Activated T-helper 2 cell treated with anti-CD3 and anti-CD28 coated beads, Interferon-gamma antibody, Interleukin-2, Interleukin-4, amounts not matched to agents 10 μg/mL and 5 μg/mL and 100 μg/mL, durations not matched to agents 14 hours and 24 hours and 36 hours (primary cell): ENCODE measurements at places on chromosomes 7 and 10. TPM values are rescaled to one million over a fixed set of nuclear protein-coding genes. Genes with fewer than 3 reads are reported as not detected.

Gene NOS3
- 9.8 TPM in 2 replicates for total RNA-seq

- no peak for DNase-seq
Measured at GRCh38 chr7:119392-120163, 72.8 kb upstream of the FAM20C start.

DNA sequence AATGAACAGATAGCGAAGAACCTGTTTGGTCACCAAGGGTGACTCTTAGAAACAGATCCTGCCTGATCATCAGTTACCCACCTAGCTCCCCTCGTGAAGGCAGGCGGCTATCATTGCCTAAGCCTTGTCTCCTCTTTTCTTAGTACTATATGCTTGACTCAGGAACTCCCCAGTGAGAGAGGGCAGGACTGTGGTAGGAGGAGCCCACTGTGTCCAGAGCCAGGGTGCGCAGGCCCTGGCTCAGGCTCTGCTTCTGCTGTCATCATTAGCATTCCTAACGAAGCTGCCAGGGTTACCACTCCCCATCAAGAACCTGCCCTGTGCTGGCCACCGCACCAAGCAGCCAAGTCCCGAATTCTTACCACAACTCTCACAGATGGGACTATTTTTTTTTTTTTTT, 160.8 kb downstream of the CHN2 start:
- no peak for DNase-seq

- DNase-seq, result no peak
Measured at GRCh38 chr10:107589081-107589480, 424.6 kb upstream of the SORCS1 start.

- DNase-seq, result no peak
Measured at GRCh38 chr10:84159076-84159685, 14.4 kb upstream of the GPR15LG start.

Gene EIF5AL1
- total RNA-seq, result 0.23 and 0.32 TPM in 2 replicates

DNA sequence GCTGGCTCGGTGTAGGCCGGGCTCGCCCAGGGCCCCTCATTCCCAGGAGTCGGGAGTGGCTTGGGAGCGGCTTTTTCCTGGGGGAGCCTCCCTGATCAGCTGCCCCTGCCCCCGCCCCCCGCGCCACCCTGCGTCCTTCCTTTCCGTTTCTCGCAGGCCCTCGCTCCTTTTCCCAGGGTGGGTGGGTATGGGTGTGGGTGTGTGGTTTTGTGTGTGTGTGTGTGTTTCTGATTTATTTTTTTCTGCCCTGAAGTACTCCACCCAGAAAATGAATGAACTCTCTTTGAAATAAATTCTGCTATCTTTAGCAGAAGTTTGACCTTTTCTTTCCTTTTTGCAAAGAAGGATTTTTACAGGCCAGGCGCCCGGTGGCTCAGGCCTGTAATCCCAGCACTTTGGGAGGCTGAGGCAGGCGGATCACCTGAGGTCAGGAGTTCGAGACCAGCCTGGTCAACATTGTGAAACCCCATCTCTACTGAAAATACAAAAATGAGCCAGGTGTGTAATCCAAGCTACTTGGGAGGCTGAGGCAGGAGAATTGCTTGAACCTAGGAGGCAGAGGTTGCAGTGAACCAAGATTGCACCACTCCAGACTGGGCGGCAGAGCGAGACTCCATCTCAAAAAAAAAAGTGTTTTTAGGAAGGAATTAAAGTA, 30.0 kb upstream of the AP5Z1 start:
- no peak for DNase-seq

GRCh38 chr10:128865436-128866195, 601.4 kb upstream of the MGMT start:
- no peak for DNase-seq

Gene FAM25A
- total RNA-seq, result not detected in 2 replicates

Gene FLNC
- not detected in 2 replicates for total RNA-seq

DNA sequence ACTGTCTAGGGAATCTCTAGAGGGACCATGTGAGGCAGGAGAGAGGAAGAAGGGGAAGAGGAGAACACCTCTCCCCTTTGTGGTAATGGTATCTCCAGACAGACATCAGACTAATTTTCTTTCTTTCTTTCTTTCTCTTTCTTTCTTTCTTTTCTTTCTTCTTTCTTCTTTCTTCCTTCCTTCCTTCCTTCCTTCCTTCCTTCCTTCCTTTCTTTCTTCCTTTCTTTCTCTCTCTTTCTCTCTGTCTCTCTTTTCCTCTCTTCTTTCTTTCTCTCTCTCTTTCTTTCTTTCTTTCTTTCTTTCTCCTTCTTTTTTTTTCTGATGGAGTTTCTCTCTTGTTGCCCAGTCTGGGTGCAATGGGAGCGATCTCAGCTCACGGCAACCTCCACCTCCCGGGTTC, 73.2 kb upstream of the PAX2 start:
- DNase-seq, result no peak

DNA sequence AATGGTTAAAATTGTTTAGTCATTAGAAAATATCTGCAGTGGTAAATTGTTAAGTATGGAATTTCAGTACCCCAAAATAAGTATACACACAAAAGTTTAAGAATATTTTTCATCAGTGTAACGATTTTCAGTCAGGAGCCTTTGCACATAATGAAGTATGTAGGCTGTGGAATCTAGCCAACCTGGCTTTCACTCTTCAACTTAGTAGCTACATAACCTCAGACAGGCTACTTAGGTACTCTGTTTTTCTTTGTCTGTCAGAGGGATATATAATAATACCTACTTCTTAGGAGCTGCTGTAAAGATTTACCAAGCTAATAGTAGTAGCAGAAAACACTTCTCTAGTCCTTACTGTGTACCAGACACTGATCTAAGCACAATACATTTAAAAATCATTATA, 137.5 kb downstream of the ZEB1 start:
- DNase-seq, result no peak

Gene INSYN2A
- total RNA-seq, result not detected in 2 replicates

GRCh38 chr7:94313926-94314325, 80.8 kb upstream of the COL1A2 start:
- DNase-seq, result no peak

Gene FAM237B
- total RNA-seq, result not detected in 2 replicates

DNA sequence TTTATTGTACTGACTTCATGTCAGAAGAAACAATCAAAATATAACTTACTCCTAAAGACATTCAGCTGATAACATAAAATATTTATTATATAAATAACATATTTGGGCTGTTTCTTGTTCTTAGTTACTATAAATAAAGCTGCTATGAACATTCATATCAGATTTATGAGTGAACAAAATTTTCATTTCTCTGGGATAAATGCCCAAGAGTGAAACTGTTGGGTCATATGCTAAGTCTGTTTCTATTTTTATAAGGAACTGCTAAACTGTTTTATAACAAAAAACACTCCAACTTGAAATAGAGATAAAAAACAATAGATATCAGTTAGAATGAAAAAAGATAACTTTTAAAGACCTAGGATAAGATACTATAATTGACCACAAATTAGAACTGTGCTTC, 26.5 kb upstream of the CC2D2B start:
- DNase-seq, result no peak

- no peak for DNase-seq
Measured at GRCh38 chr10:110829721-110830410, 41.9 kb upstream of the PDCD4 start.

GRCh38 chr10:23568996-23569395, 130.1 kb downstream of the OTUD1 start:
- DNase-seq, result no peak

Gene PPP1R3C
- 0.14 and 0.21 TPM in 2 replicates for total RNA-seq

Gene C7orf57
- 0.11 and 0.18 TPM in 2 replicates for total RNA-seq

GRCh38 chr10:97875391-97875790, 25.7 kb downstream of the GOLGA7B start:
- DNase-seq, result no peak

Gene GPR26
- total RNA-seq, result not detected in 2 replicates

DNA sequence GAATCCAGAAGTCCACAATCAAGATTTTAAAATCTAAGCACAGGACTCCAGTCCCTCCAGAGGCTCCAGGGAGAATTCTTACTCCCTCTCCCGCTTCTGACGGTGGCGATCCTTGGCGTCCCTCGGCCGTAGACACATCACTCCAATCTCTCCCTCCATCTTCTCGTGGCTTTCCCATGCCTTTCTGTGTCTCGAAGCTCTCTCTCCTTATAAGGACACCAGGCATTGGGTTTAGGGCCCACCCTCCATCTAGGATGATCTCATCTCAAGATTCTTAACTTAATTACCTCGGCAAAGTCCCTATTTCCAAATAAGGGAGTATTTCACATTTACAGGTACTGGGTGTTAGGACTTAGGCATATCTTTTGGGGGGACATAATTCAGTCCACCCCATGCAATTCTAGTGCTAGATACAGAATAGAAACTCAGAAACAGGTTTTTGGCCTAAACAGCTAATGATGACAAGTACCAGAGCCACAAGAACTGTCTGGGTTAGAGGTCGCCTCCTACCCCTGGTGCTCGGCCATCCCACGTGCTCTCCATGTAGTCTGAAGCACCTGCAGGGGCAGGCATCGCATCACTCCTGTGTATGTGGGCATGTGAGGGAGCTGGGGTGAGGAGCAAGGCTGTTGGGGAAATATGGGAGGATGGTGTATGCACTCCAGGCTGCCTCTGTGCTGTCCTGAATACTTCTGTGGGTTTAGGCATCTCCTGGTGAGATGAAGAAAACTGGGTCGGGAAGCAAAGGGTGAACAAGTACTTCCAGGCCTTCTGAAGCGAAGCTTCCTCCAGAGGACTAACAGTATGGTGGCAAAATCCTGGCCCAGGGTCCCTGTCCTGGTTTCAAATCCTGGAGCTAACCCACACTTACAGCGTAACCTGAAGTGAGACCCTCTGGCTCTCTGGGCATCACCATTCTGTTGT, 298.3 kb upstream of the ZMIZ1 start:
- no peak for DNase-seq
